ENCODE measurements at places on chromosomes 12 and 14.
A peak's percentile ranks its signal among the peaks of the same experiment; 100 is the strongest.

- DNase-seq = no peak
Measured at GRCh38 chr12:94674835-94675234, 24.5 kb upstream of the TMCC3 start.

DNA sequence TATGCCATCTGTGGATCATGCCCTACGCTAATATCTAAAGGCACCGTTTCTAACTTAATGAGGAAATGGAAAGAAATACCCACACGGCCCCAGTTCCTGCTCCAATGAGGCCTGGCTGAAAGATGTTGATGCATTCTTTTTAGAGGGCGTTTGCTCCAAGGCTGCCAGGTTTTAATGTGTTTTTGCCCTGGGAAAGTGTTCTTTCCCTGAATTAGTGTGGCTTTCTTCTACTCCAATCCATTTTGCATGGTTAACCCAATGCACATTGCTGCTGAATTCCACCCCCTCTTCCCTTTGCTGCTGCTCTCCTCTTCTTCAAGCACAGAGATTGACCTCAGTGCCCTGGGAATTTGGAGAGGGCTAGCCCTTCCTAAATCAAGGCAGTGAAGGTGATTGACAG is 1.1 kb downstream of the MYF5 start:
- no peak for DNase-seq

- DNase-seq = no peak
Measured at GRCh38 chr12:110661337-110661972, 27.5 kb downstream of the HVCN1 start.

GRCh38 chr12:43115441-43116160 is 436.4 kb downstream of the ADAMTS20 start:
- DNase-seq = no peak

DNA sequence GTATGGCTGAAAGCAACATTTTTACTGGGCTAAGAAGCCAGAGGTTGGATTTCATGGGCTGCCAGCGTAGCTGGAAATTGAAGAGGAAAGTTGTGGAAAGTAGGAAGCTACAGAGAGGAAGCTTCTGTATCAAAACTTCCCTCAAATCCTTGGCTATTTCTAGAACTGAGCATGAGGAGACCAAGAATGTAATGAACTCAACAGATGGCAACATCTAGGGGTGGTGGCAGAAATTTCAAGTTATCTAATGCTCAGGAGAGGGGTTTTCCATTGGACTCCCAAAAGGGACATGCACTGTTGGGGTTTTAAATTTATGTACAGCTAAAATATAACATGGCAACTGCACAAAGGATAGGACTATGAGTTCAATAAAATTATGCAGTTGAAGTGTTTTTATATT is 151.3 kb downstream of the DHRS2 start:
- DNase-seq = no peak

DNA sequence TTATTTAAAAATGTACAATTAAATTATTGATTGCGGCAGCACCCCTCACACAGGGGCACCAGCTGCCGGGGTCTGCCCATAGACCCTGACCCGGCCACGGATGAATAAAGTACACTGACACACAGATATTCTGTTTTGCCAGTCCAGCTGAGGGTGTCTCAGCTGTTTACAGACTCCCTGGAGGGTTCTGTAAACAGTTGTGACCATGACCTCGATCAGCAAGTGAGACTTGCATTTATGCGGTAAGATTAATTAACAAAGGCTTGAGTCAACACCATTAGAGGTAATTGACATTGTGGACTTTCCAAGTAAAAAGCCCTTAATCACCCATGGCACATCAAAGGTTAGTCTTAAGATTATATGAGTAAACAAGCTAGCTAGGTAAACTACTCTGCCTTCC is 94.3 kb downstream of the FUT8 start:
- no peak for DNase-seq

GRCh38 chr14:36519431-36520321 is at the start of gene NKX2-1:
Gene NKX2-1 (minus strand): TSS chr14:36520232. CDS start chr14:36520129, 103 bp downstream.
- peak; percentile 7 for DNase-seq

DNA sequence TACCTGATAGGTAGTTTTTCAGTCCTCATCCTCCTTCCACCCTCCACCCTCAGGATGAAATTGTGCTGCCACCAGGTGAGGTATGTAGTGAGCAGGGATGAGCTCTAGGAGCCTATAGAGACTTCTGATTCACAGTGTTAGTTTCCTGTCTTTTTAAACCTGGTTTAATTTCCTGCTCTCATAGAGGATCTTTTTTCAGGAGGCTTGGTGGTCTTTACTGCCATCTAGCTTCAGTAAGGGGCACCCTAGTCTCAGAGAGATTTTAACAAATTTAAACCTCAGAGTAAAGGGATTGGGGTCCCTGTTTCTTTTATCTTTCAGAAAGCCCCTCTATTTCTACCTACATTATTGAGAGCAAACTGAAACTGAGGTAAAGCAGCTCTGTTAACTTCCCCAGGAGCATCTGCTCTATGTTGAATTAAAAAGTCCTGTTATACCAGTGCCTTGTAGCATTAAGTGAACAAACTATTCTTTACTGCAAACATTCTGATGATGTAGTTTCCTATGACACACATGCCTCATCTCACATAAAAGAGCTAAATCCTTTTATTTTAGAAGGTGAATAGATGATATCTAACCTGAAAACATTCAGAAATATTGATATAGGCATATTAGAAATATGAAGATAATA is 172.2 kb upstream of the DDHD1 start:
- no peak for DNase-seq

- no peak for DNase-seq
Measured at GRCh38 chr12:106945261-106945851, 10.4 kb upstream of the TMEM263 start.

- DNase-seq = peak; percentile 86
Measured at GRCh38 chr14:74905595-74906142, 17.4 kb downstream of the RPS6KL1 start.

- DNase-seq = no peak
Measured at GRCh38 chr14:100836311-100836805, 10.4 kb downstream of the MEG3 start.

DNA sequence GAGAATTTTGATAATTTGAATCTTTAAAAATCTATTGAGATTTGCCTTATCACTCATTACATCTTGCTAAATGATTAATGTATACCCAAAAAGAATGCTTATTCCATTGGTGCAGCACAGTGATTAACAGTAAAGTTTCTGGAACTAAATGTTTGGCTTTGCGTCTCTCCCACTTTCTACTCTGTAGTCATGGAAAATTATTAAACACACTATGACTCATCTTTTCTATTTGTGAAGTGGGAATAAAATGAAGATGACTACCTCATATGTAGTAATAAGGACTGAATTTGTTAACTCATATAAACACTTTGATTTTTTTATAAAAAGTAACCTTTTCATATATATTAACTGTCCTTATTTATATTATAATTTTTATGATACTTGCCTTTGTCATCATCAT is 118.1 kb downstream of the RERGL start:
- DNase-seq = no peak

- no peak for DNase-seq
Measured at GRCh38 chr12:93778306-93778705, 101.1 kb downstream of the CRADD start.

DNA sequence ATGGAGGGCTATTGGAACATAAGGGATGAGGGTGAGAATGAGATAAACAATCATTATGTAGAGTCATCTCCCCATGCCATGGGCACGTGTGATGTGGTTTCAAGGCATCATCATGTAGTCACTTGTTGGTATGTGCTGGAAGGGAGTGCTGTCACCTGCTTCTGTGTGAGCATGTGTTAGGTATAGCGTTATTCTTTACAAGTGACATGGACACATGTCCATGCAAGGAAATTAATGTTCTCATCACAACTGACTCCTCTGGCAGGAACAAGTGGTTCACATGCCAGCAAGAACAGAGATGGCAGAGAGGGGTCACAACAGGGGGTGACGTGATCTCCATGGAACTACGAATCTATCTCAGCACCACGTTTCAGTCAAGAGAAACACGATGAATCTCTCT is 815.8 kb downstream of the BCL11B start:
- no peak for DNase-seq

GRCh38 chr14:26896447-26896846 is 298.6 kb upstream of the NOVA1 start:
- no peak for DNase-seq

- no peak for DNase-seq
Measured at GRCh38 chr12:86148071-86148470, 108.1 kb downstream of the MGAT4C start.

GRCh38 chr12:12521888-12522287 is 40.8 kb downstream of the DUSP16 start:
- no peak for DNase-seq

GRCh38 chr14:65373016-65373670 is 39.4 kb upstream of the FUT8 start:
- DNase-seq = no peak

- no peak for DNase-seq
Measured at GRCh38 chr14:106808458-106808857, 1282.1 kb downstream of the TMEM121 start.

GRCh38 chr12:57459750-57460467 is at the start of gene GLI1:
Gene GLI1 (plus strand): TSS chr12:57459785. CDS start chr12:57463692, 3,907 bp downstream.
- DNase-seq = no peak

GRCh38 chr14:68856572-68856971 is 63.7 kb upstream of the ZFP36L1 start:
- DNase-seq = no peak

- DNase-seq = no peak
Measured at GRCh38 chr14:22896760-22897159, 13.7 kb downstream of the REM2 start.

- DNase-seq = no peak
Measured at GRCh38 chr12:91249054-91249453, 66.4 kb upstream of the DCN start.

DNA sequence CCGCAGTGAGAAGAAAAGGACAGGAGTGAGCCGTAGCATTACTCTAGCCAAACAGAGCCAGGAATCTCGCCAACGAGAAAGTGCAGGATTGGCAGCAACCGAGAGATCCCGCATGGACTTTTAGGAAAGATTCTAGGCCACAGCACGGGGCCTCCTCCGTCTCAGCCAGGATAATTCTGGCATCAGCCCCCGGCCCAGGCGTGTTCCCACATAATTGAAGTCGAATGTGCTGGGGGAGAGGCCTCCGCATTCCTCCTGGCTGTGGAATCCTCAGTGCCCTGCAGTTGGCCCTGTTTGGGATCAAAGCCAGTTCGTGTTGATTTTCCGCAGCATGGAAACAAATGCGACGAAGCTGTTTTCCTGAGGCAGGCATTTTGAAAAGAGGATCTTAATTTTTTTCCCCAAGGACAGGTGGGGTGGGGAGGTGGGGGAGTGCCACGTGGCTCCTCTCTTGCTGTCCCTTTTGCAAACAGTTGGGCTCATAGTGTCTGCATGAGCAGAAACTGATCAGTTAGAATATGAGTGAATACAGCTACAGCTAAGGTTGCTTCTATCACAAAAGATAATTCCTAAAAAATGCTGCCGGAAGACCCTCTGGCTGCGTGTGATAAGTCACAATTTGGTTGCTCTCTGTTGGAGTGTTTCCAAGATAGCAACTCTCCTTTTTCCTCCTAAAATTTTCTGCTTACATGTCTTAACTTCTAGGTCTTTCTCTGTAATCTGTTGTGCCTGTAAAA is 37.3 kb upstream of the ATXN2 start:
- peak; percentile 10 for DNase-seq

- DNase-seq = no peak
Measured at GRCh38 chr14:57205938-57206337, 62.8 kb downstream of the EXOC5 start.

- DNase-seq = no peak
Measured at GRCh38 chr12:79151956-79152355, 287.4 kb downstream of the SYT1 start.

DNA sequence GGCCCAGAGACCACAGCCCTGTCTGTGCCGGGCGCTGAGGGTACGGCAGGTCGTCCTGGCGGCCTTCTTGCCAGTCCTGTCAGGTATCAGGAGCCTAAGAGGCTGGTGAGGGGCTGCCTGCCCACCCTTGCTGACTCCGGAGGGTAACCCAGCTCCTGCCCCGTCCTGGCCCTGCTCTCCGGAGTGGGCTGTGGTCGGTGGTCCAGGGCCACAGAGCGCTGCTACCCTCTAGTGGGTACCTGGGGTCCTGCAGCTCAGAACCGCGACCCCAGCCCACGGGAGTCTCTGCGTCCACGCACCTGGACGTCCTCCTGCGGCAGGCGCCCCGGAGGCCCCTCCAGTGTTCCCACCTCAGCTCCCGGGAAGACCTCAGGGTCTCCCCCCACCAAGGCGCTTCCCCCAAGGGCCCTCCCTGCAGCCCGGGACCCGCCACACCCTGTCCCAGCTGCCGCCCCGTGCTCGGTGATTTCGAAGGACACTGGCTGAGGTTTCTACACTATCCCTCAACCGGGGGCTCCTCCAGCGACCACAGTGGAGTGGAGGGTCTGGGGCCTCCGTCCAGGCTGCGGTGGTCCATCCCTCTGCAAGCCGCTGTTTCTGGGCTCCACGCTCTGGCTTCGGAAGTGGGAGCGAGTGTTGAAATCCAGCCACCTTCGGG is 75.9 kb upstream of the FBRSL1 start:
- DNase-seq = peak; percentile 50

DNA sequence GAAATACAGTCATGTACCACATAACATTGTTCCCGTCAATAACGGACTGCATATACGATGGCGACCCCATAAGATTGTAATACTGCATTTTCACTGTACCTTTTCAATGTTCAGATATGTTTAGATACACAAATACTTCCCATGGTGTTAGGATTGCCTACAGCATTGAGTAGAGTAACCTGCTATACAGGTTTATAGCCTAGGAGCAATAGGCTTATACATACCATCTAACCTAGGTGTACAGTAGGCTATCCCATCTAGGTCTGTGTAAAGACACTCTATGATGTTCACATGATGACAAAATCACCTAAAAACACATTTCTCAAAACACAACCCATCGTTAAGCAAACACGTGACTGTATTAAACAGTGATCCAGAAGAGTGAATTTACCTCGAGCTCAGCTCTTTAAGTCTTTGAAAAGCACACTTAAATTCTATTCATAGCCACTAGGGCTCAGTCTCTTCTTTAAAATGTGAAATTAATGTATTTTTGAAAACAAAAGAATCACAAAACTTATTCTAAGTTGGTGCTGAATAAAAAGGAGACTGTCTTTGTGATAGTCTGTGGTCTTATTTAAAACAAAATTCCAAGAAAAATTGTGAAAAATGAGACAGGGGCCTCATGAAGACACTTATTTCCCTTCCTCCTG is 239.1 kb upstream of the ARID2 start:
- DNase-seq = no peak

DNA sequence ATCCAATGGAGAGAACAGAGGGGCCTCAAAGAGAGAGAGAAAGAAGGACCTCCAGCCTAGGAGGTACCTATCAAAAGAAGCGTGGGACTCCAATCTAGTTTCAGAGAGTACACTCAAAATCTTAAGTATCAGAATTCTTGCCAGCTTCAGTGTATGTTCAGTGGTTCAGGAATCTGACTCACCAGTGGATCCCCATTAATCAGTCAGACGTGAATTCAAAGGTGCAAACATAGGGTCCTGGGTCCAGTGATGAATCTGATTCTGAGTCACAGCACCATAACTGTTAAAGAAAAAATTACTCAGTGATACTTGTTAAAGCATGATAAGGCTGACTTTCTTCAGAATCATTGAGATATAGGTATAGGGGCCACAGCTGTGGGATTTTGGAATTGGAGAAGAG is 33.2 kb downstream of the ETNK1 start:
- no peak for DNase-seq

- no peak for DNase-seq
Measured at GRCh38 chr12:53254816-53255545, 13.1 kb upstream of the ESPL1 start.

GRCh38 chr12:101859664-101860607 is 17.4 kb upstream of the DRAM1 start:
- no peak for DNase-seq

Data from neural crest cell (in vitro differentiated cells).